ENCODE measurements at places on chromosomes 13 and 19.

- DNase-seq = no peak
Observed at GRCh38 chr19:29497241-29497640, 28.6 kb upstream of the VSTM2B start.

GRCh38 chr19:49512970-49513745 is 697 bp downstream of the FCGRT start:
- DNase-seq = peak; percentile 57

DNA sequence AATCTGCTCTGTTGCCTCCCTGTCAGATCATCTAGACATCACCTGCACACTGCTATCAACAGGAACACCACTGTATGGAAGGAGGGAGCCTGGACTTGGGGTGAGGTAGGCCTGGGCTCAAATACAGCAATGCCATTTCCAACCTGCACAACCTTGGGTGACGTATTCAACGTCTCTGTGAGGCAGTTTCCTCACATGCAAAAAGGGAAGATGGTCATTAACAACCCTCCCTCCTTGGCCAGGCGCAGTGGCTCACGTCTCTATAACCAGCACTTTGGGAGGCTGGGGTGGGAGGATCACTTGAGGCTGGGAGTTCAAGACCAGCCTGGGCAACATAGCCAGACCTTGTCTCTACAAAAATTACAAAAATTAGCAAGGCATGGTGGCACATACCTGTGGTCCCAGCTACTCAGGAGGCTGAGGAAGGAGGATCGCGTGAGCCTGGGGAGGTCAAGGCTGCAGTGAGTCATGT is 13.1 kb downstream of the XRCC1 start:
- no peak for DNase-seq

GRCh38 chr19:2578901-2579677 is 103.2 kb downstream of the GADD45B start:
- peak; percentile 85 for DNase-seq
